T-helper 1 cell (primary cell): ENCODE measurements at places on chromosomes 1 and 21.

- DNase-seq, result no peak
Observed at GRCh38 chr1:31154000-31154631, 85.6 kb downstream of the NKAIN1 start.

- DNase-seq, result no peak
Observed at GRCh38 chr1:176820391-176821031, 344.0 kb downstream of the ASTN1 start.

- no peak for DNase-seq
Observed at GRCh38 chr1:74193908-74194307, 4.1 kb downstream of the LRRIQ3 start.

DNA sequence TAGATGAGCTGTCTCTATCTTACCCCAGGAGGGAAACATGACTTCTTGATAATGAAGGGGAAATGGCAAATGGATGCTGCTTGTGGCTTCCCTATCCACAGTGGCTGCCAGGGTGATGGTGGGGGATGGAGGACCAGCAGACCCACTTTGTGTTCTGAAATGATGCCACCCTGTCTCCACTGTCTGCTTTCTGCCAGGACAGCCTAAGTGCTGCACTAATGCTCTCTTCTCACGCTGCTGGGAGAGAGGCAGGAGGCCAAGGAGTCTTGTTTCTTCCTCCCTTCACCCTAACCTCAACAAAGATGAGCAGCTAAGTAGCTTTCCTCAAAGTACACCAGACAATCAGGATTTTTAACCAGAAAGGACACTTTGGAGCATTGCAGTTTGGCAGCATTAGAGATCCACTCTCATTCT, 36.6 kb downstream of the XCL1 start:
- DNase-seq, result no peak

DNA sequence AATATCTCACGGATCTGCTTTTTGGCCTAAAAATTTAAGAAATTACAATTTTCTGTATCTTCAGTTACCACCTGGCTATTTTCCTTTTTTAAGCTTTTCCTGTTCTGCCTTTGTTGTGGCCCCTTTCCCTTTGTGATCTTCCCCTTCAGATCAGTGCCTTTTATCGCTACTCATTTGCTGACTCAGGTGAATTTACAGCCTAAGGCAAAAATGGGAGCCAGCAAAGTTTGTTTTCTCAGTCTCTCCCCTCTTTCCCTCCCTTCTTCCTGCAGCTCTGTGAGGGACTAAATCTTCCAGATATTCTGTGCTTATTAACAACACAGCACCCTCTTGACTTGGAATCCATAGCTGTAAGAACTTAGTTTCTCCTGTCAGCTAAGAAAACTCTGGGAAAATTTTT, 5.3 kb upstream of the PRRC2C start:
- DNase-seq, result no peak

- DNase-seq, result no peak
Observed at GRCh38 chr1:154186852-154187501, 4.9 kb downstream of the TPM3 start.

DNA sequence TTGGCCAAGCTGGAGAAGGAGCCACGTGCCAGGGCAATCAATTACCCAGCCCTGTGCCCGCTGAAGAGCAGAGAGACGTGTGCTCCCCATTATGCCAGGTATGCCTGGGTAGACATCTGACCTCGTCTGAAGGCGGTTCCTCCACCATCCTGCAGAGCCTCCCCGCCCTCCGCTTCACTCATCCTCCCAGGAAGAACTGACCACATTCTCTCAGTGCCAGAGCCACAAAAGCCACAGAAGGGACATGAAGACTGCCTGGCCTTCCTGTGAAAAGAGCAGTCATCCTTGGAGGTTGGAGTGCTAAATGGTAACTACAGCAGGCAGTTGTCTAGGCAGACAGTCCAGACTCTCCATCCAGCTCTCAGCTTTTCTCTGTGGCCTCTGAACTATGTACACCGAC, 12.0 kb downstream of the SYT2 start:
- no peak for DNase-seq
